CD4-positive, alpha-beta T cell treated with Interleukin-6 at 100 ng/mL for 8 hours (primary cell): ENCODE measurements at places on chromosomes 3 and 15.

DNA sequence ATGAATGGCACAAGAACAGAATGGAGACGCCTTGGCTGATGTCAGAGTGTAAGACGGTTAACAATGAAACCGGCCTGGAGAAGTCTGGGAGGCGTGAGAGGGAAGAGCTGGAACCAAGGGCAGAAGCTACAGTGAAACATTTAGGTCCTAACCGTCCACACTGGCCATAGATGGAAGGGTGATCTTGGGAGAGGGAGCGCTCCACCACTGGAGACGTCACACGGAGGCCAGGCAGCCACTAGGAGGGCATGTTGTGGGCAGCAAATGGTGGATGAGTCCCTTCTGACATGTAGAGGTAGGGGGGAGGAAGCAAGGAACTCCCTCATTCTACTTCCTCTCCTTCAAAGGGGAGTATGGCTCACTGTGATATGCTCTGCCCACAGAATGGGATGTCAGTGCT, 23.8 kb downstream of the FEM1B start:
- no peak for DNase-seq

DNA sequence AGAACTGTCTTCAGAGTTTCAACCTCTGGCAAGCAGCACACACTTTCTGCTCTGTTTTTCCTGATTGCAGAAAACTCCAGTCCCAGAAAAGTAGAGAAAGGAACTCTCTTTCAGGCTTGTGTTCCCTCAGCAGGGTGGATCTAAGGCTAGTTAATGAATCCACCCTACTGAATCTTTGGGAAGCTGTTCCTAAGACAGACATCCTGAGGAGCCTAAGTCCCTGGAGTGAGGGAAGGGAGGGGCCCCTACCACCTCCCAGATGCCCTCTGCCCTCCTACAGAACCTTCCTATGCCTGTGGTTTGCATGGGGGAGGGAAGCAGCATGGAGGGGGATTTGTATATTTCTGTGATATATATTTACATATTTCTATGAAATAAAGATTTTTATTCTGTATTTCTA, 124.4 kb downstream of the ANO10 start:
- no peak for DNase-seq

DNA sequence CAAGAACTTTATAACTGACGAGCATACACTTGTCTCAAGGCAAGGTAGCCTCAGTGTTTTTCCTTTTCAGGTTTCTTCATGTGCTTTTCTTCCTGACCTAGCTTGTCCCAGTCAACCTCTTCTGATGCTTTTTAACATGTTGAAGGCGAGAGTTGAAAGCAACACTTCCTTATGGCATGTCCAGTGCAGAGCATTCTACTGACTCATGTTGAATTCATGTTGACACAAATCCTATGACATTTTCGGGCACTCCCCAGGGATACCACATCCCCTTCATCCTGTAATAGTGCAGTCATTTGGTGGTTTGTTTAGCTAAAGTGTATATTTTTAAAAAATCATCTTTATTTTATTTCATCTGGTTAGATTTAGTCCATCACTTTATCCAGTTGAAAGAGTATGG, 75.9 kb upstream of the CBLB start:
- DNase-seq, result no peak

GRCh38 chr15:93826293-93826692, 405.1 kb upstream of the MCTP2 start:
- DNase-seq, result no peak

- DNase-seq, result no peak
Observed at GRCh38 chr3:58411851-58412830, 21.5 kb downstream of the PDHB start.

DNA sequence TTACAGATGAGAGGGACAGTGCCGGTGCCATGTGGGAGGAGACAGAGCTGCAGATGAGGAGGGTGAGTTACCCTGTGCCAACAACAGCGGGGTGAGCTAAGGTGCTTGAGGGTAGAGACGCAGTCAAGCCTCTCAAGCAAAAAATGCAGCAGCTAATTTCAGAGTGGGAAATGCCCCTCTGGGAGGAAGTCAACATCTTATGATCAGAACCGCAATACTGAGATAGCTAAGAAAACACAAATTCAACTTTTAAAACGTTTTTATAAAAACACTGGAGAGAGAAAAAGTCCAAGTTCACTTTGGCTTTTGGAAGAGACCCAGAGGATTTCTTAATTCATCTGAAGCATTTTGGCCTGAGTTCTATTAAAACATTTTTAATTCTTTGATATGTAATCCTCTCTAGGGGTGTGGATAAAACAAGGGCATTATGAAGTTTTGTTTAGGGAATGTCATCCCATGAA, 319.2 kb downstream of the SLC9A9 start:
- no peak for DNase-seq

- DNase-seq, result no peak
Observed at GRCh38 chr15:58741032-58741431, 8.5 kb downstream of the ADAM10 start.

DNA sequence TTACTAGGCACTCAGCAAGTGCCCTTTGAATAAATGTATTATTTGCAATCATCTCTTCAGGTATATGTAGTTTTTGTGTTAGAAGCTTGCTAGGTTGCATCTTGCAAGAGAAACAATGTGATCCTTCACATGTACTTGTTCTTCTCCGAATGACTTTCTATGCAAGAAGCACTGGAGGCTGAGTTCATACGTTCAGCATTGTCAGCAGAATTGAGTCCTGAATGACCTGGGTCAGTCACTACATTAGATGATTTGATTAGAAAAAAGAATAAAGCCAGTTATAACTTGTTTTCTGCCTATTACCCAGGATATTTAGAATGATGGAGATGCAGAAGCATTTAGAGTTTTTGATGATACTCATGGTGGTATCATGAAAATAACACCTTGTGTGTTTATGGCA, 479.1 kb upstream of the TPRG1 start:
- DNase-seq, result no peak

DNA sequence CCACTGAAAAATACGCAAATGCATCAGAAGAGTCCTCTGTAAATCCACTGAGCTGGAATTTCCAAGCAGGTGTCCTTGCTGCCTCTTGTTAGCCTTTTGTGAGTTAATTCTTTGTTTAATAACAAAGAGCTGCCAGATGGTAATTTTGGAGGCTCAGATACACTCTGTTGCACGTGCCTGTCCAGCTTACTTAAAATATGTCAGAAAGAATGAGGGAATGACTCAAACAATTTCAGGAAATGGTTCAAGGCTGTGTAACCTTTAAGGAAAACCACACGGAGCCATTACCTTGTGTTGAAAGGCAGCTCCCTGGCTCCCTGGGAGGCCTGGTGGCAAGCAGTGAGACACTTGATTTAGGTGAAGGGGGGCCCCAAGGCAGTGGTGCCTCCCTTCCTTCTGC, 302.2 kb upstream of the CTDSPL start:
- no peak for DNase-seq

- peak; percentile 24 for DNase-seq
Observed at GRCh38 chr15:22263738-22264137, 183.4 kb downstream of the OR4M2 start.

- DNase-seq, result no peak
Observed at GRCh38 chr3:184466413-184466960, 86.6 kb downstream of the CHRD start.

GRCh38 chr15:33309602-33310276, 1.0 kb upstream of the RYR3 start:
- DNase-seq, result no peak

- DNase-seq, result no peak
Observed at GRCh38 chr15:58065445-58066041, at the start of gene ALDH1A2. Gene ALDH1A2, minus strand, starts transcription at chr15:58065711. Its CDS starts 61 bp downstream, at chr15:58065650.

DNA sequence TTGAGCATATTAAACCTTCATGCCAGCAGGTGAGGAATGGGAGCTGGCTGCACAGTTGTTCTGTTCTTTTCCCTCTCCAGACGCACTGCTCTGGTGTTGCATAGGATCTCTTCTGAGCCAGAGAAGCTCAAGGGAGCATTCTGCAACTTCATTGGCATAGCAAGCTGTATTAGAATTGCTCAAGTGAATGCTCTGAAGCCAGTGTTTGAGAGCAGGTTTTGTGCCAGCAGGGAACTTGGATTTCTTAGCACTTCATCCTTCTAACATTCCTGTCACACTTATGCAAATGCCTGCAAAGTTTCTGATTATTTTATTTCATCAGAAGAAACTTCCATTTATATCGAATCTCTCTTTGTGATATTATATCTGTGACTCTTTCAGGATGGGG, 366.6 kb downstream of the AGBL1 start:
- no peak for DNase-seq
